ENCODE measurements at places on chromosomes 5 and 9.

- DNase-seq = no peak
These were observed at the start of gene MELK for GRCh38 chr9:36572515-36573418. Gene MELK, plus strand, starts transcription at chr9:36572895. Its CDS starts 8,787 bp downstream, at chr9:36581682.

DNA sequence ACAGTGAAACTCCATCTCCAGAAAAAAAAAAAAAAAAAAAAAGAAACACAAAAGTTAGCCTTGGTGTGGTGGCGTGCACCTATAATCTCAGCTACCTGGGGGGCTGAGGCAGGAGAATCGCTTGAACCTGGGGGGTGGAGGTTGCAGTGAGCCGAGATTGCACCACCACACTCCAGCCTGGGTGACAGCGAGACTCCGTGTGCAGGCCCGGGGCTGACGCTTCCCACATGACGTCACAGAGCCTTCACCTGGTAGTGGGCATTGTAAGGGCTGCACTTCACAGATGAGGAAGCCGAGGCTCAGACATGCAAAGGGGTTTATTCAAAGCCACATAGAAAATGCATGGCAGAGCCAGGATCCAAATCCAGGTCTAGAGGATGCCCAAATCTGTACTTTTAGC lies 114.2 kb downstream of the GAPVD1 start:
- DNase-seq = no peak

GRCh38 chr5:16995372-16995771 lies 59.3 kb upstream of the MYO10 start:
- DNase-seq = no peak

DNA sequence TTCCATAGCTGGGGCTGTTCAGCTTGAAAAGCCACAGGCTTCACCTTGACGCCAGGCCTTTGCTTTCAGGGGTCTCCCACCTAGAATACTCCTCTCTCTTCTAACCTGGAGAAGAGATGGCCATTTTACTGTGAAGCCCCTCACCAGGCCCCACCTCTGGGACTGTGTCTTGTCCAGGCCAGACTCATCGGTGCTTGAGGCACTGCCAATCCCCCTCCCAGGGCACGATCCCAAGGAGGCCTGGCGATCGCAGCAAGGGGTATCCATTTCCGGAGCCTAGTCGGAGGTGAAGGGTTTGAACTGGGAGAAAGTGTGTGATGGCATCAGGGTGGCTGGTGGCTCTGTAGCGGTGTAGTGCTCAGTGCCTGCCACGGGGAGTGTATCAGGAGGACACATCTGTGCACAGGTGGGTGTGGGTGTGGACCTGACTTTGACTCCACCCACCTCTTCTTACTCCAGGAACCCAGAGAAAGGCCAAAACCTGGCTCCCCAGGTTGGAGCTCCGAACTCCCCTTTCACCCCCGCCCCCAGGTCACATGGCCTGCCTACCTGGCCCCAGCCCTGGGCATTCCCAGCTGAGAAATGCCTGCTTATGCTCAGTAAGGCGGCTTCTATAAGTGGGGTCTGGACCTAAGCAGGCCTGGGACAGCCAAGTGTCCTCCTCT lies 27.4 kb upstream of the ENHO start:
- no peak for DNase-seq

GRCh38 chr5:137320056-137321045 lies 178.8 kb downstream of the SPOCK1 start:
- no peak for DNase-seq

DNA sequence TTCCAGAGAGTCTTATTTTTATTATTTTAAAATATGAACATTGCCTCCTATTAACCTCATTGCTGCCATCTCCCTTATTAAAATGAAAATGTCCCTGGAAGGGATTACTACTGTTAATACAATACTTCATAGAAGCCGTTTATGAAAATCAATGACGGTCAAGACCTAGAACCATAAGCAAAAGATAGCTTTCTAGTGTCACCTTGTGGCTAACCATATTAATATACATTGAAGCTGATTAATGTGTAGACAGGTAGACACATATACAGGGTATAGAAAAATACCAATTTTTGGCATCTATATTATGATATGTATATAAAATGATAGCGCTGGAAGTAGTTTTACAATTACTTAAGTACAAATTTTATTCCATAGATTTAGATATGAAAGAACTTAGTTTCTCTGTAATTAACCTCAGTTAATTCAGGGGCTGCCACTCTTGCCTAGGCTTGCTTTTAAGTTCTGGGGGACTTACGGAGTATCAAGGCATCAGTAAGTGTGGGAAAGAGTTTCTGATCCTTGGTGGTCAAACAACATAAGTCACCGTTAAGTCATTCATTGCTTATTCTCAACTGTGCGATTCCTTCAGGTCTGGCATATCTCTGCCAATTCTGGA lies 2.5 kb upstream of the YTHDC2 start:
- DNase-seq = no peak

GRCh38 chr5:147346006-147346561 lies 111.3 kb downstream of the STK32A start:
- no peak for DNase-seq

DNA sequence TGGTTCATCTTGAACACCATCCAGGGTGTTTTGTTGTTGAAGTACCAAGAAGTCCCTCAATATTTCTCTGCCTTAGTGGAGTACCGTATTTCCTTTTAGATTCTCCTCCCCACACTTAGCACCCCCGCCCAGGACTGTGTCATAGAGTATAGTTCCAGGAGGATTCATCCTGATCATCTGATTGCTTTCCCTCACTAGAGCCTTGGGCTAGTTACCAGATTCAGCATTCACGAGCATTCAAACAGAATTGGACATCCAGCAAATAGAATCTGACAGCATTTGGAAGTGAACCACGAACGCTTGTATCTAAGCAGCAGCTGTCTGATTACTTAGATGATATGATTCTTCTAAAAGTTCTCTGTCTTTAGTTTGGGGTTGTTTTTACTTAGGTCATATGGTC lies 248.1 kb upstream of the TAS2R1 start:
- DNase-seq = no peak

DNA sequence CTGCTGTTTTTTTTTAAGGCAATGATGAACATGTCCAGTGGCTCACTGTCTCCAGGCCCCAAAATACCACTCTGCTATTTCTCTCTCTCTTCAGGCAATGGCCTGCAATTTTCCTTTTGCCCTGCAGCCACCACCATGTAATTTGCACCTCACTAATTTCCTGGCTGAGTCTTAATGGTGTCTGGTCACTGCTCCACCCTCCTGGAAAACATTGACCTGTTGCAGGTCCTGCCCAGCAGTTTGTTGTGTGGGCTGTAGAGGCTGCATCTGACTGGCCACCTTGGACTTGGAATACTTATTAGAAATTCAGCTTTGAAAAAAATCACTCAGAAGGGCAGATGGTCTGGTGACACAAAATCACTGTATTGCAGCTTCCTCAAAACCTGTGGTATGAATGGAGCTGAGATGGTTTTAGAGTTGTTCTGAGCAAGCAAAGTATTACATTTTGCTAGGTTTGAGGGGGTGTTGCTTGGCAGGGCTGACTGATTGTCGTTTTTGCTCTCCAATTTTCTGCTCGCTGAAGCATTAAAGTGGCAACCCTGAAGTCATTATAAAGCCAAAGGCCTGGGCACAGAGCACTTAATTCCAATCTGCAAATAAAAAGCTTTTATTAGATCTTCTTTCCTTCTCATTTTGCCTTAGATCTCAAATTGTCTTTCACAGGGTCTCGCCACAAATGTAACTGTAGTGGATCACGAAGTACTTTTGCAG lies 134.8 kb downstream of the TMEM174 start:
- no peak for DNase-seq

DNA sequence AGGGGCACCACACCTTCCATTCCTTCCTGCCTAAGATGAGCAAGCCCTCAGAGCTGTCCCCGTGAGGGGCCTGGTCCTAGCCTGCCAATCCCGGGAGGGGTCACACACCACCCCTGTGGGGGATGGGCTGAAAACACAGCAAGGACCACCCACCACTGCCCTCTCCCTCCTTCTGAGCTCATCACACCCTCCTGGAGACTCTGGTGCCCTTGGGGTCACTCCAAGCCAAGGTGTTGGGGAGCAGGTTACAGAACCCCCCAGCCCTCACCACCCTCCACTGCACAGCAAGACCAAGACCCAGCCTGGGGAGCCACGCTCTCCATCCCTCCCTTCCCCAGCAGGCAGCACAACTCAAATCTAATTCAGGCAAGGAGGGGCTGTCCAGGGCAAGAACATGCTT lies 60.5 kb upstream of the PPP1R26 start:
- no peak for DNase-seq
